Coronary artery (tissue), 2 donors: ENCODE measurements at places on chromosomes 7 and 10.

- no peak for DNase-seq
These were observed 43.5 kb upstream of the ZRANB1 start for GRCh38 chr10:124898471-124898870.

GRCh38 chr7:158384746-158385145 is 202.9 kb downstream of the PTPRN2 start:
- DNase-seq = no peak

DNA sequence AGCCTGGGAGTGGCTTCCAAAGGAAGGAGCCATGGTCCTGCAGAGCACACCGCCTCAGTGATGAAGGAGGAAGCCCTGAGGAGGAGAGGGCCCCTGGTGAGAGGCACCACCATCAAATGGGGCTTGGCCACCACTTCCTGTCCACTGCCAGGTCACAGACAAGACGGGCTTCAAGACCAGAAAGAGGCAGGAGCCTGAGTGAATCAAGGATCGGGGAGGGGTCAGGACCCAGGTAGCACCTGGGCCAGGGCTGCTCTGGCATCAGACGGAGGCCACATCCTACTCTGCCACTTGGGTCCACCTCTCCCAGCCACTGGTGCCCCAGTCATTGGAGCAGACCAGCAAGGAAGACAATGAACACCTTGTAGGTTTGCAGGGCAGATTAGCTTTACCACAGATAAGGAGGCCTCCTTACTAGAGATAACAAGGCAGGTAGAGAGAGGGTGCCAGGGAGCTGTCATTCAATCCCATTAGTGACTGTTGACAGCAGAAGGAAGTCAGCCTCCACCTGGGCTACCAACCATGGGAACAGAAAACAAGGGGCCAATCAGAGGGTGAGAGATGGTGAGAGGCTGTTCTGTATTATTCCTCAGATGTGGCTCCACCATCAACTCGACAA is 143.4 kb downstream of the TNS3 start:
- DNase-seq = no peak

DNA sequence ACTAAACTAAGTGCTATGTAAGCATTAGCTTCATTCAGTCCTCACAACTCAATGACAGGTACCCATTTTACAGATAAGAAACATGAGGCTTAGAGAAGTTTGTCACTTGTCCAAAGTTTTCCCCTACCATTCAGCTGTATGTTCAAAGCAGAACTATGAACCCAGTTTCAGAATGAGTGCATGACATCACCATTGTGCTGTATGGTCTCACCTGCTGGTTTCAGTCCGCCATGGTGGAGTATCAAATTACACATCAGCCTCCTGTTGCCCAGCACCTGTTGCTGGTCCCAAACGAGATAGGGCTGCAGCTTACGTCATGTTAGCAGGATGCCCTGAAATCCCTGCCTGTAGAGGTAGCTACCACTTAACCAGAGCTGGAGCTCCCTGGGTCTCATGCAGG is 95.0 kb downstream of the DYNC1I1 start:
- DNase-seq = no peak

GRCh38 chr7:96823274-96823673 is 113.6 kb upstream of the SEM1 start:
- DNase-seq = no peak

- DNase-seq = no peak
These were observed 79.5 kb upstream of the SEMA3A start for GRCh38 chr7:84274029-84274638.

DNA sequence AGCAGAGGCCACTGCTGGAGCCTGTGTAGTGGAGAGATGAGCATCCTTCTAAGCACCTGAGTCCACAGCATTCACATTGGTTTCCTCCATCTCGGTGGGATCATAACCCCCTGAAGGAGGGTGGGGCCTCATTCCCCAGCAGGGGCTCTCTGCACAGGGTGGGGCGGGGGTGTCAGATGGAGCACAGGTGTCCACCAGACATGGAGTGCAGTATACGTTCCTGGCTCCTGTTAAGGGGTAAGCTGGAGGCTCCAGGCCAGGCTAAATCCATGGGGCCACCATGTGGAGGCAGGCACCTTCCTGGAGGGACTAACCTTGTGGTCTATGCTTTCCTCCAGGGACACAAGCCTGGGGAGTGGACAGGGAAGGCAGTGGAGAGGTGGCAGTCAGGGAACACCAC is 252.6 kb downstream of the GRID1 start:
- peak; percentile 45 for DNase-seq

- no peak for DNase-seq
These were observed 124.6 kb upstream of the ZNF479 start for GRCh38 chr7:57256637-57257375.

DNA sequence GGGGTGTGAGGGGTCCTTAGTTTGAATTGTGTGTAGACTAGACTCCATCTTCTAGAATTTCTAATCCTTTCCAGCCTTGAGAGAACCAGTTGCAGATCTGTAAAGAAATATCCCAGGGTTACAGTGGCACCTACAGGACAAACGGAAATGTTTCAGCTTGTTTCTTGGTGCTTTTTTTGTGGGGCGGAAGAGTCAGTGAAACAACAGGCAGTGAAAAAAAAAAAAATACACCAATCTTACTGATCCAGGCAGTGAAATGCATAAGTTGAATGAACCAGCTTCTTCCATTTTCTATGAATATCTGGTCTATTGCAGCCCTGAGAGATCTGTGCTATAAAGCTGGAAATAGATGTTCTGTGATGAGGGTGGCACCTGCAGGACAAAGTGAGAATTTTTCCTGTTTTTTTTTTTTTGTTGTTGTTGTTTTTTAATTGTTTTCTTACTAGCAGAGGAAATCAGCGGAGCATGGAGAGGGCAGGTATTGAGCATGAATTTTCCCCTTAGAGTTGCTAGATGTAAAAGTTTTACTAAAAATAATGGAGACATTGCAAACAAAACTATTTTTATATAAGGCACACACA is 81.9 kb upstream of the DYNC1I1 start:
- DNase-seq = no peak

DNA sequence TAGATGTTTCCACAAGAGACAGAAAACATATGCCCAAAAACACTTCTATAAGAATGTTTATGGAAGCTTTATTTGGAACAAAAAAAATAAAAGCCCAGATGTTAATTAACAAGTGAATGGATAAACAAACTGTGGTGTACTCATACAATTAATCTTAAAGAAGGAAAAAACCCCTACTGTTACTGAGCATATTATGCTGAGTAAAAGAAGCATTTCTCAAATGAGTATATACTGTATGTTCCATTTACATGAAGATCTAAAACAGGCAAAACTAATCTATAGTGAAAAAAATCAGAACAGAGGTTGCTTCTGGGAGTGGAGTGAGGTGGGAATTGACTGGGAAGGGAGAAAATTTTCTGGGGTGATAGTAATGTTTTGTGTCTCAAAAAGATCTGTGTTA is 15.5 kb upstream of the ANK3 start:
- DNase-seq = no peak

GRCh38 chr10:3446221-3446620 is 273.6 kb upstream of the PITRM1 start:
- DNase-seq = no peak

DNA sequence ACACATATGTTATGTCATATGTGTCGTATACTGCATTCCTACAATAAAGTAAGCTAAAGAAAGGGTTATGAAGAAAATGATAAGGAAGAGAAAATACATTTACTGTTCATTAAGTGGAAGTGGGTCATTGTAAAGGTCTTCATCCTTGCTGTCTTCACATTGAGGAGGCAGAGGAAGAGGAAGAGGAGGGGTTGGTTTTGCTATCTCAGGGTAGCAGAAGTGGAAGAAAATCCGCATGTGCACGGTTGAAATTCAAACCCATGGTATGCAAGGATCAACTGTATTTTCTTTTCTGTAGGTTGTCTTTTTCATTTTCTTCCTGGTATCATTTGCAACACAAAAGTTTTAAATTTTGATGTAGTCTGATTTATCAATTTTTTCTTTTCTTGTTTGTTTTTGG is 6.3 kb downstream of the PLEKHA8 start:
- DNase-seq = no peak

DNA sequence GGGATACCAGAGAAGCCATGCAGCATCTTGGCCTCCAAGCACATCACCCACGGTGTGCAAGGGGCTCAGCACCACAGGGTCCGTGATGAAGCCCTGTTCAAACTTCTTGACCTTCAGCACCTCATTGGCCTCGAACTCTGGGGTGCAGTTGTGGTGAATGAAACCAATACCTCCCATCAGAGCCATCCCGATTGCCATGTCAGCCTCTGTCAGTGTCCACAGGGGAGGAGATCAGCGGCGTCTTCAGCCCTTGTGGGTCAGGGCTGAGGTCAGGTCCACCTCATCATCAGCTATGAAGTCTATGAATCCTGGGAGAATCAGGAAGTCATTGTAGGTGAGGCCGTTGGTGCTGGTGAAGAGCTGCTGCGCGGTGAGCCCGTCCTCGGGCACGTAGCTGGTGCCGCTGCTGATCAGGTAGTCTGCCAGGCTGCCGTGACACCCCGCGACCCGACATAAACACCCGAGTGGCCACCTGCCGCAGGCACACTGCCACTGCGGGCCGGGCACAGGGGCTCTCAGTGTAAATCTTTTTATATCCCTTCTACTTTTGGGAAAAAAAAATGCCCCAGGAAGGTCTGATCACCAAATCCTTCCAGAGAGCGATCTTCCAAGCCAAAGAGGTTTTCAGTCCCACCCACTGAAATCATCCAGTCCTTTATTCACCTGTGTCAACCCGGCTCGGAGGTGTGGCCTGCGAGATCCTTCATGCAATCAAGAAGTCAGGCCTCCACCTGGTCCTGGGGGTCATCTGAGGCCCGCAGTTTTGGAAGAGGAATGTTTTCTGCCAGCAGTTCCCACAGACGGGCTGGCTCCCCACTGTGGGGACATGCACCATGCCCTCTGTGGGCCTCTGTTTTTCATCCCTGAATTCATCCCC is 144.1 kb upstream of the KCNMA1 start:
- peak; percentile 46 for DNase-seq

DNA sequence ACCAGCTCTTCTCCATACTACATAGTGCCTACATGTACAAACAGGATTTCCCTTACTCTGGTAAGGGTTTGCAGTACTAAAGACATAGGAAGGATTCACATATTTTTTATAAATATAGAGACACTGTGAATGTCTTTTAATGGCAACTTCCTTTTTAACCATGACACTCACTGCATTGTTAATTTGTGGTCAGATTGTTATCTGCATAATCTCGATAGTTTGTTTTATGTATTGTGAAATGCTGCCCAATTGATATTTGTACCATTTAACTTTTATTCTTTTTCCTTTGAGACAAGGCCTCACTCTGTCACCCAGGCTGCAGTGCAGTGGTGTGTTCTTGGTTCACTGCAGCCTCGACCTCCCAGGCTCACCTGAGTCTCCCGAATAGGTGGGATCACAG is 39.7 kb downstream of the SP8 start:
- DNase-seq = no peak

GRCh38 chr10:128540128-128540762 is 414.0 kb upstream of the MKI67 start:
- peak; percentile 45 for DNase-seq

DNA sequence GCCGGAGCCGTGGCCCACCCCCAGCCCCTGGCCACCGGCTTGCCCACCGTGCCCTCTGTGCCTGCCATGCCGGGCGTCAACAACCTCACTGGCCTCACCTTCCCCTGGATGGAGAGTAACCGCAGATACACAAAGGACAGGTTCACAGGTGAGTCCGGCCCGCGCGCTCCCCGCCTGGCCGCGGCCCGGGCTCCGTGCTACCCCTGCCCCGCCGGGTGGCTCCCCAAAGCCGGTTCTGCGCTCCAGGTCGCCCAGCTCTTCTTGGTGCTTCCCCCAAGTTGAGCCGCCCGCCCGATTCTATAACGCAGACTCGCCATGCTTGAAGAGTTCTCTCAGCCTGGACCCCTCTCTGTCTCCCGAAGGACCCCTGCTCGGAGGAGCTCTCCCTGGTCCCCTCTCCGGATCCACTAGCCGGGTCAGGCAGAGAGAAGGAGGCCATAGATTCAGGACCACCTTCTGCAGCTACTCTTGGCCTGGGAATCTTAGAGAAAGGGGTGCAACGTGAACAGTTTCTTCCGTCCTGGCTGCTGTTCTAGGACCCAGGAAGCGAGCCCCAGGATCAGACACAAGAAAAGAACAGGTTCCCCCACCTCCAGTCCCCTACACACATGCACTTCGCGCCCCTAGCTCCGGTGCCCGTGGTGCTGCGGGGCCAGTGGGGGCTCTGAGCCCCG is 999 bp downstream of the TLX1 start:
- no peak for DNase-seq

- peak; percentile 95 for DNase-seq
These were observed 44.8 kb downstream of the MYOF start for GRCh38 chr10:93437086-93437945.

GRCh38 chr10:13180788-13181187 is 19.4 kb downstream of the MCM10 start:
- DNase-seq = no peak

- DNase-seq = no peak
These were observed 21.6 kb downstream of the SCART1 start for GRCh38 chr10:133475425-133475734.

GRCh38 chr10:68721673-68722335 is 765 bp downstream of the CCAR1 start:
- DNase-seq = no peak

DNA sequence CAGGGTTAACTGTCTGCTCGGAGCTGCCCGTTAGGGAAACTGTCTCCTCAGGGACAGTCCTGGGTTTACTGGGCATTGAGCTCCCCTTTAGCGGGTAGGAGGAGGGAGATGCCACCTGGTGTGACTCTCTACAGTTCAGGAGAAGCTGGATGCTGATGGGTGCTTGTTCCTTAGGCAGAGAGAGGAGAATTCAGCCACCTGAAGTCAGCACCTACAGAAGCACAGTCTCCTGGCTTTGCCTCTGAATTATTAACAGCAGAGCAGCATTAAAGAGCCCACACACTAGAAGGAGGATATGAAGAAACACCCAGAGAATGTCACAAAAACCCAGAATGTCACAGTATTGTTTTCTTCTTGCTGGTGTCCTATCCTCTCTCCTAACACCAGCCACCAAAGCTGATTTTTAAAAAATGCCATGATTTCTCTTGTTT is 696 bp downstream of the GIMAP4 start:
- DNase-seq = no peak

DNA sequence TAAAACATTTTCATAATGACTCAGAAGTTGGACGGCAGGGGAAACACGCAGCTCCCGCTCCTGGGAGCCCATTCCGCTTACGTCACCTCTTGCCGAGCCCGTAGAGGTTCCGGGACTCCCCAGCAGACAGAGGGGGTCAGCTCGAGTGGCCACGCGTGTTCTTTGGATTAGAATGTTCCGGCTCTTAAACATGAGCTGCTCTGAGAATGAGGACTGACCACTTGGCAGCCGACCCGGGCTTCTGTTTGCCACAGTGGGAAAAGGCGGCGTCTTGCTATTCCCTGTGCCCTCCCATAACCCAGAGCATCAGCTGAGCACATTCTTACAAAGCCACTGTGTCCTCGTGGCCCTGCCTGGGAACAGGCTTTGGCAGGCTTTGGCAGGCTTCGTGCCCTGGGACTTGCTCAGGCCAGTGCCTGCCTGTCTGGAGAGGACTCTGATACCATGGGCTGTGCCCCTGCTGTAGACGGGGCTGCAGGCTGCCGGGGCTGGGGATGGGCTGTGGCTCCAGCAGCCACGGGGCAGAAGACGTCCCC is 40.1 kb downstream of the PFKP start:
- DNase-seq = peak; percentile 95
